Endothelial cell of umbilical vein (primary cell): ENCODE measurements at places on chromosomes 3 and 15.

- DNase-seq = no peak
Observed at GRCh38 chr3:188036375-188037194, 117.4 kb upstream of the LPP start.

DNA sequence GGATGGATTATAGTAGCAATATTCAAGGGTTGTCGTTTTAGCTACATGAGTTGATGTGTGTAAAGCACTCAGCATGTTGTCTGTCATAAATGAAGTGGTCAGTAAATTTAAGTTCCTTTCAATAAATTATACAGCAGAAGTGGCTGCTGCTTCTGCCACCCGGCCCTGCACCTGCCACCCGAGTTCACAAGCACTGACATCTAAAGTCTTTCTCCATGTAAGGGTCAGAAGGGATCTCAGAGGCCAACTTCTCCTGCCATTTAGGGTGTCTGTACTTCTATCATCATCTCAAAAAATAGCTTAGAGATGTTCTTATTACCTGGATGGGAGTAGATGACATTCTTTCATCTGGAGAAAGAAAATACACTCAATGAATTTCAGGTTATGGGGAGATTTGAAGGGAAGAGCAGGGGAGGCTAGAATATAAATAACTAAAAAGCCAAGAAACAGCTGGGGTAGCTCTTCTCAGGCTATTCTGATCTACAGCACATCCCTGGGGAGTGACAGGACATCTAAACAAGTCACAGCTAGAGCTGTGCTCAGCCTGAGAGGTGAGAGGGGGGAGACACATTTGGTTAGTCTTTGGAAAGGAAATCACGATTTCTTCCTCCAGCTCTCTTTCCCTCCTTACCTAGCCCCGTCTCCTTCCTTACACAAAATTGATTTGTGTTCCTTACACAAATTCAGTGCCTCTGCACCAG lies 8.0 kb downstream of the GCSAM start:
- DNase-seq = no peak

- peak; percentile 89 for DNase-seq
Observed at GRCh38 chr3:31077021-31077601, 182.7 kb upstream of the GADL1 start.

GRCh38 chr15:84009616-84010015 lies 226.0 kb upstream of the GOLGA6L4 start:
- no peak for DNase-seq

DNA sequence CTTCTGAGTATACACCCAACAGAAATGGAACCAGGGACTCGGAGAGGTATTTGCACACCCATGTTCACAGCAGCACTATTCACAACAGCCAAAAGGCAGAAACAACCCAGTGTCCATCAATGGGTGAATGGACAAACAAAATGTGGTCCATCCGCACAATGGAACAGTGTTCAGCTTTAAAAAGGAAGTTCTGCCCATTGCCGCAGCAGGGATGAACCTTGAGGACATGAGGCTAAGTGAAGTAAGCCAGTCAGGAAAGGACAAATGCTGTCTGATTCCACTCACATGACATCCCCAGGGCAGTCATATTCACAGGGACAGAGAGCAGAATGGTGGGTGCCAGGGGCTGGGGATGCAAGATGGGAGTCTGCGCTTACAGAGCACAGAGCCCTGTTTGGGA lies 7.5 kb downstream of the IQSEC1 start:
- no peak for DNase-seq

GRCh38 chr3:100087198-100087597 lies 27.1 kb downstream of the FILIP1L start:
- DNase-seq = no peak
